Activated naive CD4-positive, alpha-beta T cell treated with anti-CD3 and anti-CD28 coated beads, Interleukin-2, amount 50 U/mL, for 72 hours (primary cell): ENCODE measurements at places on chromosomes 6 and 20. TPM values are rescaled to one million over a fixed set of nuclear protein-coding genes. Genes with fewer than 3 reads are reported as not detected.

- DNase-seq: no peak
Measured at GRCh38 chr6:158413814-158414565, 101.7 kb downstream of the TULP4 start.

SNX3 gene
- 76.5 TPM for total RNA-seq

- DNase-seq: no peak
Measured at GRCh38 chr20:42754706-42755105, 435.0 kb downstream of the PTPRT start.

DNA sequence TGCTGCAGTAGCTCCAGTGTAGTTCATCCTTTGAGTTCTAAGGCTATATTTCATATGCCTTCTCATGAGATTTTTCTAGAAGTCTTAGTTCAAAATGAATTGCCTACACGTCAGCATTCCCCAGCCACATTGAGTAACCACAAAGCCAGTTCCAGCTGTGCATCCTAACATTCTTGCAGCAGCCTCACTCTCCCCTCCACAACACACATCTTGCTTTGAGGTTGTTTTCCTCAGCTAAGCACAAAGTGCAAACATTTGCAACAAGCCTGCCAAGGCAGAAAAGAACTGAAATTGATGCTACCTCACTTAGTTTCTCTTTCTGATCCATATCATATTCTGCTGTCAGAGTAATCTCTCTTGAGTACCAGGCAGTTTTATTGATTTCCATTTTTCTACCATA is 160.7 kb upstream of the KCNQ5 start:
- no peak for DNase-seq

- DNase-seq: no peak
Measured at GRCh38 chr20:63262836-63263235, 8.6 kb upstream of the NKAIN4 start.

DNA sequence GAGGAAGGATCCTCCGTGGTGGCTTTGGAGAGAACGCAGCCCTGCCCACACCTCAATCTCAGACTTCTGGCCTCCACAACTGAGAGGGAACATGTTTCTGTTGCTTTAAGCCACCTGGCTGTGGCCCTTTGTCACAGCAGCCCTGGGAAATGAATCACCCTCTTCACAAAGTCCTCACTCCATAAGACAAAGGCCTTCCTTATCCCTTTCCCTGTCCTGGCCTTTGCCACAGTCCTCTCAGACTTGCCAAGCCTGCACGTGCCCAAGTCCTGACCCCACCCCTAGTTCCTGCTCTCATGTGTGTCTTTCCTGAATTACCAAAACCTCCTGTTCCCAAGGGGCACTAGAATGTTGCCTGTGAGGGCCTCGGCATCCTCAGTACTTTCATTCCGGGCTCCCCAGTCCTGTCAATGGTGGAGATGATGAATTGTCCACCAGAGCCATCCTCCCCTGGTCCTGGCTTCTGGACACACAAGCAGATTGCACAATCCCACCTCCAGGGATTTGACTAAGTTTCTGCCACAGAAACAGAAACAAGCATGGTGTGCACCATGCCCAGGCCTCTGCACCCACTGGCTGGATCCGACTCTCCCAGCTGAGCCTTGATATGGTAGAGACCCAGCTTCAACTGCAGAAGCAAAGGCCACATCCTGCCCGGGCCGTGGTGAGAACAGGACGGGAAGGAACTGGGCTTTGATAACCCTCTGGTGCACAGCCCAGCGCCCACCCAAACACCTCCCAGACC is 232.6 kb upstream of the PDE10A start:
- no peak for DNase-seq

GRCh38 chr6:33839399-33840047 is 35.7 kb upstream of the MLN start:
- no peak for DNase-seq

DNA sequence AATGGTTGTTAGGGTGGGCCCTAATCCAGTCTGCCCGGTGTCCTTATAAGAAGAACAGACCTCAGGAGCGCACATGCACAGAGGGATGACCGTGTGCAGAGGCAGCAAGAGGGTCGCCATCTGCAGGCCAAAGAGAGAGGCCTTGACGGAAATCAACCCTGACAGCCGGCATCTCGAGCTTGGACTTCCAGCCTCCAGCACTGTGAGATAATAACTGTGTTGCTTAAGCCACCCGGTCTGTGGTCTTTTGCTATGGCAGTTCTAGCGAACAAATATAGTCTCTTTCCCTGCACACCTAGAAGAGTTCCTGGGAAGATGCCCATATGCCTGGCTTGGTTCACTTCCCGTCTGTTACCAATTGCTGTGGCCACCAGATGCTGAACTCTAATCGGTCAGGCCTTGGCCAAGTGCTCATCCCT is 35.3 kb upstream of the PTGIS start:
- DNase-seq: no peak

- no peak for DNase-seq
Measured at GRCh38 chr6:12401200-12401599, 111.0 kb downstream of the EDN1 start.

- DNase-seq: no peak
Measured at GRCh38 chr6:162177746-162178145, 549.8 kb downstream of the PRKN start.

TRIM15 gene
- total RNA-seq: 1.6 TPM

GRCh38 chr20:32439132-32439829 is 81.2 kb downstream of the ASXL1 start:
- DNase-seq: peak; percentile 76

GRCh38 chr6:147691446-147691845 is 183.0 kb downstream of the SAMD5 start:
- DNase-seq: no peak

DNA sequence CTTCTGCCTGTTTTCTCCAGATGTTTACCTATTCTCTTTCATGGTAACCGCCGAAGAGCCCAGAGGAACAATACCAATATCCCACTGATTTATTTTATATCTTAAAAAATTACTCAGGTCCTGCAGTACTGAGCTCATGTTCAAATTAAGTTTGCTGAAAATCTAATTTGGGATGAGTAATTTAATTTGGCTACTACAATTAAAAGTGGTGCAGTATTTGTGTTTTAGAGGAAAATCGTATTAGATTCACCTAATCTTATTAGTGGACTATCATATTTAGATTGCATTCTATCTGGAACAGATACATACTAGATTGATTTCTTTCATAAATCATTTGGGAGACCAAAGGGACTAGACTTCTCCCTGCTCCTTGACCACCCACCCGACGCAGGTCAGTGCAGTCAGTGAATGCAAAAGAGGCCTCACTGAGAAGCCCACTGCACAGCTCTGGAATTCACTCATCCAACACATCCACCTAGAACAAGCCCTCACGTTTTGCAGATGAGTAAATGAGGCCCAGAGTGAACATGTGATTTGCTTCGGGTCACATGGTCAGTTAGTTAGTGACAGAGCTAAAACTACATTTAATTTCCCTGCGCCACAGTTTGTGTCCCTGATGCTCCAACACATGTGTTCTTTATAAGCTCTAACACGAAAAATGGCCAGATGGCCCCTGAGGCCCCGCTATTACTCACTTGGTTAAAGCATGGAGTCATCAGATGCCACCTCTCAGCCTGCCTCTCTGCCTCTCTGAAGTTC is 101.8 kb downstream of the TRERF1 start:
- no peak for DNase-seq

DNA sequence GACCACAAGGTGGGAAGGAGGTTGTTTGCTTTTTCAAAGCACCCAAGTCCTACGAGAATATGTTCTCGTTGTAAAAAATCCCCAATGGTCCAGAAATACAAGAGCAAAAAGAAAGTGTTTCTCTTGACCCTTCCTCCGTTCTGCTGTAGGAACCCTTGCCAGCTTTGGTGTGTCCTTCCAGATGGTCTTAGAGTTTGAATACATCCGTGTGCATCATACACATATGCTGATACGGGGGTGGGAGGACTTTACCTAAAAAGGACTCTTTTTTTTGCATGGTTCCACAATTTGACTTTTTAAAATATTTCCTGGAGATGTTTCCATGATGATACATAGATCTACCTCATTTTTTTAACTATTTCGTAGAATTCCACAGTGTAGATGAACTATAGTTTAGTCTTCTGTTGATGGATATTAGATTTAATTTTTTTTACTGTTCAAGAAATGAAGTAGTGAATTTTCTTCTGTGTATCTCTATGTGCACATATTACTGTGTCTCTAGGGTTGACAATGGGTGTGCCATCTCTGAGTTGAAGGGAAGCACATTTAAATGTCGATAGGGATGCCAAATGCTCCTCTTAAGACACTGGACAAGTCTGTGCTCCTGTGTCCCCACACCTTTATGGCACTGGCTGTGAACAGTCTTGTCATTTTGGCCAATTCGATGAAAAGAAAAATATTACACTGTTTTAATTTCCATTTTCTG is 182.1 kb upstream of the SNX9 start:
- DNase-seq: no peak

KCNG1 gene
- 0.86 TPM for total RNA-seq

GRCh38 chr20:17457079-17457478 is 74.1 kb downstream of the BFSP1 start:
- no peak for DNase-seq

- DNase-seq: no peak
Measured at GRCh38 chr6:125793280-125793679, 2.5 kb downstream of the NCOA7 start.

MYBL2 gene
- total RNA-seq: 82.6 TPM

- DNase-seq: no peak
Measured at GRCh38 chr6:93820465-93821082, 401.2 kb upstream of the EPHA7 start.

MAK gene
- 1.1 TPM for total RNA-seq

SYNDIG1 gene
- not detected for total RNA-seq

DNA sequence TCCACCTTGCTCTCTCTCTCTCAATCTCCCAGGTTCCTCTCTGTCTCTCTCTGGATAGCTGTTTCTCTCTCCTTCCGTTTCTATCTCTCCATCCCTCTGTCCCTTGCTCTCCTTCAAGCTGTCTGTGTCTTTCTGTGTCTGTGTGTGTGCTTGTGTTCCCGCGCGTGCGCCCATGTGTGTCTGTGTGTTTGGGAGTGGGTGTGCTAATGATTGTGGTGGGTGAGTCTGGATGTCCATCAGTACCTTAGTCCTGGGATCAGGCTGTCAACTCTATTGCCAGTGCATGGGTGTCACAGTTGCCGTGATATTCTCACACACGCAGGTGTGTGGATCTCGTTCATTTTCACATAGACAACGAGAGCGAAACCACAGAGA is 1380.6 kb upstream of the DEFB115 start:
- DNase-seq: no peak

HLA-DQA2 gene
- not detected for total RNA-seq

GRCh38 chr6:54289426-54289825 is 18.8 kb upstream of the TINAG start:
- DNase-seq: no peak

DNA sequence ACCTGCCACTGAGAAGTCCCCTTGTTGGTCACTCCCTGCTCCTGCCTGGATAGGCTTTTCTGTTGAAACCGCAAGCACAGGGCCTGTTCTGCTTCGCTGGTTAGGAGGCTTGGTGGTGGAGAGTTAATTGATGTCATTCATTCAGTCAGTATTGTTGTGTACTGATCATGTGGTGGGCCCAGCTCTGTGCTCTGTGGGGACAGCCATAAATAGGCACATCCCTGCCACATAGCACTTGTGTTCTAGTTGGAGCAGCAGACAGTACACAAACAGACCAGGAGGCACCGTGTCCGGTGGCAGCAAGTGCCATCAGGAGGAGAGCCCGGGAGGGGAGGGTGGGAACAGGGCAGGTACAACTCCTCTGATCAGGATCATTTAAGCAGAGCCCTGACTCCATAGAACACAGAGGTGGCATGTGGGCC is 155.2 kb upstream of the INSM1 start:
- no peak for DNase-seq

SNX21 gene
- 2.1 TPM for total RNA-seq

GRCh38 chr6:47697925-47698324 is 455 bp upstream of the ADGRF4 start:
- no peak for DNase-seq

- no peak for DNase-seq
Measured at GRCh38 chr6:55632953-55633352, 54.0 kb upstream of the HMGCLL1 start.

NINL gene
- 5.5 TPM for total RNA-seq

GRCh38 chr6:44671333-44671732 is 283.8 kb downstream of the CDC5L start:
- DNase-seq: no peak

GRCh38 chr20:24823989-24824693 is 124.9 kb upstream of the CST7 start:
- peak; percentile 28 for DNase-seq

- no peak for DNase-seq
Measured at GRCh38 chr20:58717278-58718091, 24.9 kb downstream of the NPEPL1 start.

GRCh38 chr6:117498159-117498558 is 15.7 kb downstream of the DCBLD1 start:
- no peak for DNase-seq

CTCFL gene
- total RNA-seq: not detected

ZNF217 gene
- total RNA-seq: 62.0 TPM

DTNBP1 gene
- 14.1 TPM for total RNA-seq

DNA sequence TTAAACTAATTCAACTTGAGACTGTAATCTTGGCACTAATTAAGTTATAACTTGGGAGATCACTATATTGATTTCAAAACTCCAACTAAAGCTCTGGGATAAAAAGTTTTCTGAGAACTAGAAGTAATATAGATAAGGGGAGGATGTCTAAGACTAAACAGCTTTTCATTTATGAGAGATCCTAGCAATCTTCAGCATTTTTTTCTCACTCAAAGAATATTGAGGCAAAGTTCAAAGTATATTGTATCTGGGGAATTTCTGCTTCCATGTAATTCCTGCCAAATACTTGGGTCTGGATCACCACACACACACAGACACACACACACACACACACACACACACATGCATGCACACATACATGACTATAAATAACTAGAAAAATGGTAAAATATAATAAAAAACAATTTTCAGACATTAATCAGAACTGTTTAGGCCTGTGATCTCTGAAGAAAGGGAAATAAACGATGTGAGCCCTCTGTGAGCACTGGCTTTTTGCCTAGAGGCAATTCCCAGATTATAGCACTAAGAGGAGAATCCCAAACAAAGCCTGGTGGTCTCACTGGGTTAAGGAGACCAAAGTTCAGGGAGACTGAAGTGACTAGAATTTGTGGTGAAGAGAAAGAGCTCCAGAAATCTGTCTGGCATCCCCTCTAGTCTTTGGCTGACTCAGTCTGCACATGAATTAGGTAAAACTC is 92.8 kb downstream of the ADAT2 start:
- DNase-seq: no peak

GRCh38 chr6:77368660-77369313 is 94.5 kb downstream of the HTR1B start:
- DNase-seq: no peak

GRCh38 chr20:60631585-60632287 is 620.3 kb upstream of the CDH4 start:
- DNase-seq: no peak

DNA sequence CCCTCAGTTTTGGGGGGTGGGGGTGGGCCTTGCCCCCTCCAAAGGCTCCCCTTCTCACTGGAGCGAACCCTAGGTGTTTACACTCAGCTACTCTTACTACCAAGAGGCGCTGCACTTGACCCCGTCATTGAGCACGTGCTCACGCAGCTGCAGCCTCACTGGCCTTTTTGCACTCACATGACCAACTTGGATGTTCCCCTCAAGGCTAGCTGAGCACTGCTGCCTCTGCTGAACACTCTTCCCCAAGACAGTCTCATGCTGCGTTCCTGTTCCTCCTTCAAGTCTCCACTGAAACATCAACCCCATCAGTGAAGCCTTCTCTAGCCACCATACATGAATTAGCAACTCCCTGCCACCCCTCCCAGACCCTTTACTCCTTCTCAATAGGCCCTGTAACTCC is 4.0 kb downstream of the SOD2 start:
- no peak for DNase-seq

TOX2 gene
- 3.6 TPM for total RNA-seq
